ENCODE measurements at places on chromosomes 1 and 21.

DNA sequence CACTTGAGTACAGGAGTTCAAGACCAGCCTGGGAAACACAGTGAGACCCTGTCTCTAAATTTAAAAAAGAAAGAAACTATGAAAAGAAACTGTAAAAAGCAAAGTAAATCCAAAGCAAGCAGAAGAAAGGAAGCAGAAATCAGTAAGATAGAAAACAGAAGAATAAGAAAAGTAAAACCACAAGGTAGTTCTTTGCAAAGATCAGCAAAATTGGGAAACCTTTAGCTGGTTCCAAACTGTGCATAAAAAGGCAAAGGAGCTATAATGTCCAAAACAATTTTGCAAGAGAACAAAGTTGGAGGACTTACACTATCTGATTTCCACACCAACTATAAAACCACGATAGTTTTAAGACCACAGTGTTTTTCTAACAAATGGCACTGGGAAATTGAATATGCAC is 218.8 kb downstream of the RPS6KC1 start:
- DNase-seq = no peak

DNA sequence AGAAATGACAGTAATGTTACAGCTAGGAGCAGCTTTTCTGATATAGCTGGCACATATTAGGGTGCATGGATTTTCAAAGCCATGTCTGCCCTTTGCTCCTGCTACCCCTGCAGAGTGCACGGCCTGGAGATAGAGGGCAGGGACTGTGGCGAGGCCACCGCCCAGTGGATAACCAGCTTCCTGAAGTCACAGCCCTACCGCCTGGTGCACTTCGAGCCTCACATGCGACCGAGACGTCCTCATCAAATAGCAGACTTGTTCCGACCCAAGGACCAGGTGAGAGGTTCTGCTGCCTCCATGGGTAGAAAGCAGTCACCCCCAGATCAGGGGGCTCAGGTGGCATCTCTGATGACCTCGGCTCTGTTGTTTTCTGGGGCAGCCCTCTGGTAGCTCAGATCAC is 9.8 kb downstream of the MTARC1 start:
- DNase-seq = no peak

- DNase-seq = no peak
These were observed 16.2 kb upstream of the MNDA start for GRCh38 chr1:158814970-158815369.

DNA sequence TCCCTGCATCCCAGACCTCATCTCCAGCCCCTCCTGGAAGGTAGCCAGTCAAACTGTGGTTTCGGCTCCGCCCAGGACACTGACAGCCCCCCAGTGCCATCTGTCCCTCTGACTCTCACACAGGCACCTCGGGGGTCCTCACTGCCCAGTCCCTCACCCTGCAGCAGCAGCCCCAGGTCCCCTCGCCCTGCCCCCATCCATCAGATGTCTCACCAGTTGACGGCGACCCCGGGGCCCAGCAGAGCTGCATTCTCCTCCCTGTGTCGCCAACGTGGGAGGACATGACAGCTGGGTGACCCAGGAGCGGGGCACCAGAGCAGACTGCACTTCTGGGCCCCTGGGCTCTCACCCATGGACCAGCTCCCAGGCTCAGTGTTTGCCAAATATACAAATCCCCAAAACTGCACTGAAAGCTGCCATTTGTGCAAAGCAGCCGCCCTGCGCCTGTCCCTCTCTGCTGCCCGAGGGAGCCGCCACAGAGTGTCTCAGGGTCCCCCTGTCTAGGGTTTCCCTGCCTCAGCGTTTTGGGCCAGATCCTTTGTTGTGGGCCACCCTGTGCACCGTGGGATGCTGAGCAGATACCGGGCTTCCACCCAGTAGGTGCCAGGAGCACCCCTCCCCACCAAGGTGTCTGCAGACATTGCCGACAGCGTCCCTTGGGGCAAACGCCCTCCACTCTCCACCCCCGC is 48.2 kb downstream of the PRDM15 start:
- DNase-seq = no peak

DNA sequence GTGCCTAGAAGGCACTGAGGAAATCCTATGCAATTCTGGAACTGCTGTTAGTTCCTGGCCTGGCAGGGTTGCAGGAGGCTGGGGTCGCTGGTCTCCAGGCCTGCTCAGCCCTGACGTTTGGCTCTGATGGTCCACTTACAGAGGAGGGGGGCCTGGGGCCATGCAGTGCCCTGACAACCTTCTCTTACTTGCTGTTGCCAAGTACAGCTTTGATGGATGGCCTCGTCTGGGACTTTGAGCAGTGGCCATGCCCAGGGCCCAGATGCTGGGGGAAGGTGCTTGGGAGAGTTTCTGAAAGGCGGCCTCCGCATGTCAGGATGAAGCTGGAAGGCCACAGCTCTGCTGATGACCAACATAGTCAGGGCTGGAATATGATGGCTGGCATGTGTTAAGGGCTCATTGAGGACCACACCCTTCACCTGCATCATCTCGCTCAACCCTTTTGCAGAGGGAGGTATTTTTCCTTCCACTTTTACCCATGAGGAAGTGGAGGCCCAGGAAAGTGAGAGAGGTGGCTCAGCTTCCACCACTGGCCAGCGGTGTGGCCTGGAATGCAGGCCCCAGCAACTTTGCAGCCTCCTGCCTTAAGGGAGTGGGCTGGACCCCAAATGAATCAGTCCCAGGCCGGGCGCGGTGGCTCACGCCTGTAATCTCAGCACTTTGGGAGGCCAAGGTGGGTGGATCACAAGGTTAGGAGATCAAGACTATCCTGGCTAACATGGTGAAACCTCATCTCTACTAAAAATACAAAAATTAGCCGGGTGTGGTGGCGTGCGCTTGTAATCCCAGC is 34.7 kb upstream of the LRRC3 start:
- no peak for DNase-seq
